Right ventricle myocardium inferior (tissue), 1 donor: ENCODE measurements at places on chromosomes 5 and 9.

DNA sequence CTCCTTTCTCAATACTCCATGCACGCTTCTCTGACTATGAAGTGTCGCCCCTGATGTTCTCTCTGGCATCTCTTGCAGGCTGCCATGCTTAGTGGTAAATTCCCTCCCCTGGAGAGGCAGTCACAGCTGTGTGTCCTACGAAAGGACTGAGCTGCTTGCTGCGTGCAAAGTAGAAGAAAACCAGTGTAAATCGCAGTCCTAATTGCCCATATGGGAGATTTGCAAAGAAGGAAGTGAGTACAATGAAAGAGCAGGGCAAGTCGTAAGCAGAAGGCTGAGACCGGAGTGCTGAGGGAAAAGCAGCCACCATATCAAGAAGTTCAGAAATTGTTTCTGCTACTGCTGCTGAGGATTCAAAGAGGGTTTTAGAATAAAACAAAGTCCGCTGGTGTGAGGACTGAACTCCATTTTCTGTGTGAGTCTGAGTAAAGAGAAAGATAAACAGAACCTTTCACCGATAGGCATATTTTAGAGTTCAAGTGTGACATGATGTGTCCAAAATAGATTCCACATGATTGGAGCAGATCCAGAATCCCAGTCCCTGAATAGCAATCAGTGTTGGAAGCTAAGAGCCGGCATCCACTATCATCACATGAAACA, 507.8 kb upstream of the MPDZ start:
- no peak for DNase-seq

DNA sequence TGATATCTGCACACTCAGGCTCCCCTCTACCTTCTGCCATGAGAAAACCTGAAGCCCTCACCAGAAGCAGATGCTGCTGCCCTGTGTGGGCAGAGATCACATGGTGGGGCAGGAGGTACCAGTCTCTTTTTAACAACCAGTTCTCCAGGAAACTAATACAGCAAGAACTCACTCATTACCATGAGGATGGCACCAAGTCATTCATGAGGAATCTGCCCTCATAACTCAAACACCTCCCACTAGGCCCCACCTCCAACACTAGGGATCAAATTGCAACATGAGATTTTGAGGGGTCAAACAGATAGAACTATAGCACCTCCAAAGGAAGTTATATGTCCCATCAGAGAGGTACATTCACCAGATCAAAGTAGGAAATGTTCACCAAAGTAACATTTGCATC, 136.3 kb upstream of the SHB start:
- DNase-seq, result no peak

DNA sequence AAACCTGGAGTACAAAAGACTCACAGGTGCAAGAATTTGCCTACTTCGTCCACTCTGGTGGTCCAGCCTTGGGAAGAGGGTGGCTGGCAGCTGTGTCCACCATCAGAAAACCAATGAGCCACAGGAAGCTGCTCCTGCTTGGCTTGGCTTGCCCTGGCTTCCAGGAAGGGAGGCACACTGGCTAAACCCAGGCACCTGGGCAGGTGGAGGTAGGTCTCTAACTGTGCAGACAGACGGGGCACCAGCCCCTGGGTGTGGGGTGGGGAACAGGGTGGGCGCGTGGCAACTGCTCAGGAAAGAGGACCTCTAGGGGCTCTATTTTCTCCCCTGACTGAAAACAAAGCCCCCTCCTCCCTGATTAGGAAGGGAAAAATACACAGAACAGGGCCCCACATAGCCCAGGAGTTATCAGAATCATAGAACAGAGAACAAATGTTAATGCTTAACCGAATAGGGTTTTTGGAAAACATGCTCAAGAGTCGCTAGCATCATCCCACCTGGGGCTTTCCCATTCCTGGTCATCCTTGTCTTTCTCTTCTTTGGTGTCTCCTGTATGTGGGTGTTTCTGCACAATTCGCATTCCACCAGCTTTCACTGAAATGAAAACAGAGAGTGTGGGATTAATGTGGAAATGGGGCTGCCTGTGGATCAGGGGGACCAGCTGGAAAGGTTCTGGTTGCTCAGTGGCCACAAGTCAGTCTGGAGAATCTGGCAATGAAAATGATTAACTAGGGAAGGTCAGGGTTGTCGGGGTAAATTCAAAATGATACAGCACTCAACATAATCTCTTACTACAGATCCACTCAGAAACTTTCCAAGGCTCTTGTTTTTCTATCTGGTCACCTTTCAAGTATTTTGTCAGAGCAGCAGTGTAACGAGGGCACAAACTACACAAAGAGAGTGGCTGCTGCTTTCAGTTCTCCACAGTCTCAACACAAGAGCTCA, 13.1 kb downstream of the DAP start:
- DNase-seq, result no peak

DNA sequence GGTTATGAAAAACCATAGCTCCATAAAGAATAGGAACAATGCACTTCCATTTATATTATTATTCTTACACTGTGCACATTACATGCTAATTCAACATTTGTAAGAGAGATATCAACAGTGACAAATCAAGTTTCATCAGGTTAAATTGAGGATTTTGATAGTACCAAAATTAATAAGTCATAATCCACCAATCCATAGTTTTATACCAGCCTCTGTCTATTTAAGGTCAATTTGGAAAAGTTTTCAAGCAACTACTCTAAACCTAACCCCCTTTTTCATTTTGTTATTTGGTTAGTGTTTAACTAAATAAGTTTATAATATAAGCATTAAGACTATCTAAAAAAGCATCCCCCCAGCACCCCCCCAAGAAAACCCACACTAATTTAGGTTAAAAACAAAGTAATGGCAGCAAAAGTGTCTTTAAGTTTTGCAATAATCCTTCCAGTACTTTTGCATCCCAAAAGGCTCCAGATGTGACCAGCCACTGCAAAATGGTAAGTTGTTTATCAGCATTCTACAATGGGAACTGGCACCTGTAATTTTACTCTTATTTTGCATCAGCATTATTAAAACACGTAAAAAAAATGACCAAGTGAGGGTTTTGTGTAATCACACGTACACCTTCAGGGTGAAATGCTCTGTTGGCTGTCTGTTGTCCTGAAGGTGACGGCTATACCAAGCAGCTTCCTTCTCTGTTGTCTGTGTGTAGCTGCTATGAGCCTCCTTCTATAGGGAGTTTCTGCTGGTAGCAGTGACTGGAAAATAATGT, 36.8 kb upstream of the SSBP2 start:
- no peak for DNase-seq

DNA sequence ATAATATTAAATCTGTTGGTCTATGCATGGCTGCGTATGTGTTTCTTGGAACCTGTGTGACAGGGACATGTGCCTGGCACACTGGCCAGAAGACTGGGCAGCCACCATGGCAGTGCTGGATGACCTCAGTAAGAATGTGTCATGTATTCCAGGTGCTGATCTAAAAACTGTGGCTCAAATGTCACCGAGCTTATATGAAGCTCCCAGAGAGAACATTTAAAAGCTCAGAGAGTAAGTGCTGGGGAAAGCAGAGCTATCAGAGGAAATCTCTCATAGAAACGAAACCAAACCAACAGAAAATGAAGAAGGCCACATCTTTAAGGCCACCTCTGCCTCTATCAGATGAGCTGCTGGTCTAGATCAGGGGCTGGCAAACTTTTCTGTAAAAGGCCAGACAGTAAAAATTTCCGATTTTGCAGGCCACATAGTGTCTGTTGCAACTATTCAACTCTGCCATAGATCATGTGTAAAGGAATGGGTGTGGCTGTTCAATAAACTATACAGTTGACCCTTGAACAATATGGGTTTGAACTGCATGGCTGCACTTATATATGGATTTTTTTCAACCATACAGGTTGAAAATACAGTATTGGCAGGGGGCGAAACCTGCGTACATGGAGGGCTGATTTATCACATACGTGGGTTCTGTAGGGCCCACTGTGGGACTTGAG, 31.8 kb downstream of the TSTD2 start:
- no peak for DNase-seq
